ENCODE measurements at places on chromosomes 11 and 22.
A peak's percentile ranks its signal among the peaks of the same experiment; 100 is the strongest.

DNA sequence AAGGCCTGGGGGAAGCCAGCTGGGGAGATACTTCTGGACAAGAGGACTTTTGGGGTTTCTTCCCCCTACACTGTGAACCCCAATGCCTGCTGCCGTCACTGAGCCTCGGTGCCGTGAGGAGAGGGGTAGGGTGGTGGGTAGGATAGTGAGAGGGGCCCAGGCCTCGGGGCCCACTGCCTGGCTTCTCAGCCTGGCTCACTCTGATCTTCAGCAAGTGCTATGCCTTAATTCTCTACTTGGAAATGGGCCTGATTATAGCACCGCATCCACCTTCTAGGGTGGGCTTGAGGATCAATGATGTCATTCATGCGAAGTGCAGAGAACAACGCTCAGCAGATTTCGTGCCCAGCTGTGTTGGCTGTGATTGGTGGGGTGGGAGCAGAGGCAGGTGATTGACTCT is 76.7 kb upstream of the NECTIN1 start:
- no peak for DNase-seq

GRCh38 chr22:22836635-22837034 is 51.0 kb upstream of the IGLL5 start:
- DNase-seq: no peak

DNA sequence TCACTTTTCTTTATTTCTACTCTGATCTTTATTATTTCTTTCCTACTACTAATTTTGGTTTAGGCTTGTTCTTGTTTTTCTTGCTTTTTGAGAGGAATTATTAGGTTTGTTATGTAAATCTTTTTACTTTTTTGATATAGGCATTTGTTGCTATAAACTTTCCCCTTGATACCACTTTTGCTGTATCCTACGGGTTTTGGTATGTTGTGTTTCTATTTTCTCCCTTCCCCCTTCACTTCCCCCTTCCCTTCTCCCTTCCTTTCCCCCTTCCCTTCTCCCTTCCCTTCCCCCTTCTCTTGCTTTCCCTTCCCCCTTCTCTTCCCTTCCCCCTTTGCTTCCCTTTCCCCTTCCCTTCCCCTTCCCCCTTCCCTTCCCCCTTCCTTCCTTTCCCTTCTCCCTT is 529.6 kb downstream of the RAB38 start:
- DNase-seq: no peak

- DNase-seq: peak; percentile 58
Observed at GRCh38 chr11:47915374-47915773, 65.0 kb upstream of the PTPRJ start.

GRCh38 chr11:119041821-119042514 is 11.3 kb upstream of the SLC37A4 start:
- no peak for DNase-seq

- peak; percentile 79 for DNase-seq
Observed at GRCh38 chr22:31561238-31561887, 65.0 kb downstream of the SFI1 start.

DNA sequence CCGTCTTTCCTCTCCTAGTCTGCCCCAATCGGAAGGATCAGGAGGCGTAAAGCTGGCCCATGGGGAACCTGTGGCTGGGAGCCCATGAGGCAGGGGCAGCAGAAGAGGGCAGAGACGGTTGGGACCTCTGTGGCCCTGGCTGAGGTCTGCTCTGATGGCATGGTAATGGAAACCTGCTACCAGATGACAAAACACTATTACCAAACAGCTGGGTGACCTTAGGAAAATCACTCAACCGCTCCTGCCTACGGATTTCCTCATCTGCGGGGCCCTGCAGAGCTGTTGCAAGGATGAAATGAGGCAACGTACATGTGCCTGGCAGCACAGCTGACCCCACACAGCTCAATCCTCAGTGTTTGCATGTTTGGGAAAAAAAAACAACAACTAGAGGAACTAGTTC is 4.6 kb downstream of the AP5B1 start:
- DNase-seq: no peak

- DNase-seq: no peak
Observed at GRCh38 chr22:41417622-41418390, 28.8 kb downstream of the TOB2 start.

All from NCI-H146 (cell line).